Effector CD8-positive, alpha-beta T cell (primary cell): ENCODE measurements at places on chromosomes 6 and 20.
A peak's percentile ranks its signal among the peaks of the same experiment; 100 is the strongest.

DNA sequence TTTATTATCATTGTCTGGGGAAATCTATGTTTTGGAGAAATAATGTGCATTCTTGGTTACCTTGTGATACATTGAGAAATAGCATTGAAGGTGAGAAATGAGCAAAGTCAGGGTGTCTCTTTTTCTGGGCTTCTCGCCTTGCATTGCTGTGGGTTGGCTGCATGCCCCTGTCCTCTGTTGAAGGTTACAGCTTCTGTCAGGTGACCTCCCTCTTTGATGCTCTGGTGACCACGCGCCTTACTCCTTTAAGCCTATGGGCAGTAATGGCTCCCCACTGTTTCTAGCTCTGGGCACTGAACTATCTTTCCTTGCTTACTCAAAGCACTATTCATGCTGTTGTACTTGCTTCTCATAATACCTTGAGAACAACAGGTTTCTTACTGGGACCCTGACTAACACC, 14.6 kb downstream of the ADGRB3 start:
- DNase-seq = no peak

DNA sequence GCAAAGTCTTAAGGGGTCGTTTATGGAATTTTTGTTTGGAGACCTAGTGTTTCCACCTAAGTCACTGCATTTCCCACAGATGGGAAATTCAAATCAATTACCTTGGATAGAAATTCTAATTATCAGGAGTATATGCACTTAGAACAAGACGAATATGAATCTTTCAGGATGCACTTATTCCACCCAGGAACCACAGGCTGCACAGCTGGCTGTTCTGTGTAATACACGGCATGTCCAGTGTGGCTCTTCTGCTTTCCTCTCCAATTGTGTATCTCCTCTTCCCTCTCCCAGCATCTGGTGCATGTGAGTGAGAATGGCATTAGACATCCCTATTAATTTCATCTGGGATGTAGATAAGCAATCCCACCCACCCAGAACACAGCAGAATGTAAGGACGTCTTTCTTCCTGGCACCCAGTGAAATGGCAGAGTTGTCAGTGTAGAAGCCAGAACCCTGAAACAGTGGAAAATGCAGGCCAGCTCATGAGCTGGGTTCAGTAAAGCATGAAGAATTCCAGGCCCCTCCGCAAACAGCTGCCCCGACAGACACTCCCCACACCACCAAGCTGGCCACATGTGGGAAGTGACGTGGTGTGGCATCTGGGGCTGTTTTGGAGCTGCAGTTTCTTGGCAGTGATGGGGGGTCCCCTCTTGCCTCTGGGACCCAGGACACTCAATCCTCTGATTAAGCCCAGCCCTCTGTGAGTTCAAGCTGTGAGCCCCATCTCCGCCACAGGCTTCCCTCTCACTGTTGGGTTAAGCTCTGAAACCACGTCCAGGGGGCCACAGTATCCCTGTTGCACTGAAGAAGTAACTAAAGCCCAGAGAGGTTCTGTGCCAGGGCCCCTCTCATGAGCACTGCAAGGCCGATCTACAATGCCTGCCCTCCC, 180.1 kb upstream of the CST7 start:
- no peak for DNase-seq

DNA sequence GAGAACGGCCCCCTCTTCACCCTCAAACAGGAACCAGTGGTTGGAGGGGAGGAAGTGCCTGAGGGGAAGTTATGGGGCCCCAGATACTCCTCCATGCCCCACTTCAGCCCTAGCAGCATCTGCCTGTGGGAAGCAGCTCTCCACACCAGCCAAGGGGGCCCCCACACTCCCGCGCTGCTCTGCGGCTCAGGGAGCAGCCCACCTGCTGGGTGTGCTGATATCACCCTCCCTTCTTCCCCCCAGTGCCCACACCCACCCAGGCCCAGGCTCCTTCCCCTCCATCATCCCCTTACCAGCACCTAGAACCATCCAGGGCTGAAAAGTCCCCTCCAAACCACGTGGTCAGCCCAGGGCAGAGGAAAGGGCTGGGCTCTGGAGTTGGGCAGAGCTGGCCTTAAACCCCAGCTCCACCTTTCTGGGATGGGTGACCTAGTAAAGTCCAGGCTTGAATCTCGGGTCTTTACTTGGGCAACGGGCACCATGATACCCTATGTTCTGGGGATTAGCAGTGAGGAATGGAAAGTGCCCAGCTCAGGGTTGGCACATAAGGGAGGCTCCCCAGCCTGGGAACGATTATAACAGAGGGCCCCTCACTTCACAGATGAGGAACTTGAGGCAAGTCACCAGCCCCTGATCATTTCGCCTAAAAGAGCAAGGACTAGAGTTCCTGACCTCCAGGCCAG, 663 bp downstream of the LST1 start:
- no peak for DNase-seq

DNA sequence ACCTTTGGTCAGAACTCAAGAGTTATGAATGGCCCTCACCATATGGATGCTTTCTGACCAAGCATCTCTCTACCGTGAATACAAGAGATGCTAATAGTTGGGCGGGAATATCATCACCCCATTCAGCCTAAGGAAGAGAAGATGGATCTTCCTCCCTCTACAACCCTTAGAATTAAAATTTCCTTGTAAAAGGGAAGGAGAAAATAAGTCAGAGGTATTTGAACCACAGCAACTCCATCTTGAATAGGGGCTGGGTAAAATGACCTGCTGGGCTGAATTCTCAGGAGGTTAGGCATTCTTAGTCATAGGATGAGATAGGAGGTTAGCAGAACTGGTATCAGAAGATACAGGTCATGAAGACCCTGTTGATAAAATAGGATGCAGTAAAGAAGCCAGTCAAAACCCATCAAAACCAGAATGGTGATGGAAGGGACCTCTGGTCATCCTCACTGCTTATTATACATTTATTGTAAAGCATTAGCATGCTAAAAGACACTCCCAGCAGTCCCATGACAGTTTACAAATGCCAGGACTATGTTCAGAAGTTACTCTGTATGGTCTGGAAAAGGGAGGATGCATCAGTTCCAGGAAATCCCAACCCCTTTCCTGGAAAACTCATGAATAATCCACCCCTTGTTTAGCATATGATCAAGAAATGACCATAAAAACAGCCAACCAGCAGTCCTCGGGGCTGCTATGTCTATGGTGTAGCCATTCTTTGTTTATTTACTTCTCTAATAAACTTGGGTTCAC, 101.2 kb downstream of the DTNBP1 start:
- no peak for DNase-seq

GRCh38 chr20:57346477-57346876, 4.6 kb upstream of the RAE1 start:
- DNase-seq = peak; percentile 39

DNA sequence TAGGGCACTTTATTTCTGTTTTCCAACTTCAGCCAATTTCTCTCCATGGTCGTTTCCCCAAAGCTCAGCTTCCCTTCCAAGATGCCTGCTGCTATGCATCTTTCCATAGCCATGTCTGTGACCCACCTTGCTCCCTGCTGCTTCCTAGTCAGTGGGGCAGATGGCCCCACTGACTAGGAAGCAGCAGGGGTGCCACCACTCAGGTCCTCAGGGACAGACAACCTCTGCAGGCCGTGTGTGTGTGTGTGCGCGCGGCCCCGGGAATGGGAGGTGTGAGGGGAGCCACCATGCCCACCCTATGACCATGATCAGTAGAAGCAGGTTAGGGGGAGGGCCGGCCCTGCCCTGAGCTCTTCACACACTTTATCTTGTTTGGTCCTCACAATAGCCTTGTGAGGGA, 2.7 kb upstream of the IP6K3 start:
- no peak for DNase-seq

GRCh38 chr20:24646321-24646720, 176.9 kb downstream of the SYNDIG1 start:
- no peak for DNase-seq

DNA sequence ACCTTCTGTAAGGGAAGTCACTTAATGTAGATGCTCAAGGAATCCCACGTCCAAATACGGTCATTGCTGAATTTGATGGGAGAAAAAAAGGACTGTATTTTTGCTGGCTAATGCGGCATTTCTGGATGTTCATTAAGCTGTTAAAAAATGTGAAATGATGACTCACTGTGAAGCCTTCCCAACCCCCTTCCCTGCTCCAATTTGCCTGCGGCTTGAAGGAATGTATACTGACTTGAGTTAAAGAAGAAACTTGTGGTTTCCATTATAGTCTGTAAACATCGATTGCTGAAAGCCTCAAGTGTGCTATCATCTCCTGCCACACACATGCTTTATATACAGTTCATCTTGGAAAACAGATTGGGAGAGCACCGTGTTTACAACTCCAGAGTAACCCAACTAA, 249.1 kb upstream of the JAG1 start:
- no peak for DNase-seq
